Glutamatergic neuron (in vitro differentiated cells): ENCODE measurements at places on chromosomes 4 and X.

DNA sequence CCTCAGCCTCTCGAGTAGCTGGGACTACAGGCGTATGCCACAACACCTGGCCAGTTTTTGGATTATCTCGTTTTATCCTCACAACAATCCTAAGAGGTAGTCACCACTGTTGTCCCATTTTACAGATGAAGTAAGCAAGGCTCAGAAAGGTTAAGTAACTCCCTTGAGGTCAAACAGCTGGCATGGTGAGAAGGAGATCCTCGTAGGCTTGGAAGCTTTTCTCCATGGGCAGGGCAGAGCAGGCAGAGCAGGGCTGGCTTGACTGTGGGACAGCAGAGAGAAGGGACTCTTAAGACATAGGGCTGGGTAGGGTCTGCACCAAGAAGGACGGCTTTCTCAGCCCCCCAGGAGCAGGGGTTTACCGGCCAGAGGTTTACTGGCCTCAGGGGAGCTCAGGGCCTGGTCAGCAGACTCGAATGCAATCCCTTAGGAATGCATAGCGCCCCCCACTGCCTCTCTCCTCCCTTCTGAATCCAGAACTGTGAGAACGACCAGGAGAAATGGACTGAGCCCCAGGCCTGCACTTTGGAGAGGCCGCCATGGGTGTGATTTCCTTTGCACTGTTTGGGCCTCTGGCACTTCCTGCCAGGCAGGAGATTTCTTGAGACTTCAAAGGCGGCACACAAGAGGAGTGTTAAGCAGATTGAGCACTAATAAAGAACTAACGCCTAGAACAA lies 14.0 kb upstream of the CDKN2AIP start:
- DNase-seq: no peak

GRCh38 chrX:71057848-71058530 lies 10.1 kb downstream of the SNX12 start:
- DNase-seq: no peak

- no peak for DNase-seq
Observed at GRCh38 chrX:649166-649565, 18.6 kb downstream of the SHOX start.

GRCh38 chr4:42396361-42396751 lies 932 bp upstream of the SHISA3 start:
- DNase-seq: no peak

DNA sequence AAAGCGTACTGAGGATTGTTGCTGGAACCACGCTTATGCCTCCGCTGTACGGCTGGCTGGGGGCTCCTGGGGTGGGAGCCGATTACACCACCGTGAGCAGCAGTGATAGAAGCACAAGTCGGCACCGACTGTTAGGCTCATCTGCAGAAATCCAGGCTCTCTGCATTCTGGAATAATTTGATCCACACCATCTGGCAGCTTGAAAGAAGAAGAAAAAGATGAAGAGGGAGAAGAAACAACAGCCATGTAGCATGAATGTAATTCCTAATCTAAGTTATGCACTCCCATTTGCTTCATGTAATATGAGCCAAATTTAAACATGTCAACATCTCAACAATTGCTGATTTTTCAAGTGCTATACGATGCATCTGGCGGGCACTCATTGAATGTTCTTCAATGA lies 84.6 kb upstream of the DHX15 start:
- no peak for DNase-seq

DNA sequence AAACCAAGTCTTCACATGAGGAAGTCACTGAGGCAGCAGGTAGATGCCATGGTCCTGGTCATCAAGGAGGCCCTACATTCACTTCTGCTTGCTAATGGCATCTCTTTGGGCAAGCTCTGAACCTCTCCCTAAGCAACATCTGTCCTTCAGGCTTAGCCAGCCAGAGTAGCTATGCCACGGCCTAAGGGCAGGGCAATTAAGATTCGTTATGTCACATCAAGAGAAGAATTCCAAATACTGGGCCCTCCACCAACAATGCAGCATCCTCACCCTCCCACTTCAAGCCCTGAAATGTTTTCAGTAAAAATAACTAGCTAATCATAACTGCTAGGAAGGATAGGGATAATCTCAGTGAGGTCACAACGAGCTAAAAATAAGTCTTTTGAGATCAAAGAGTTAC lies 120.7 kb upstream of the HCCS start:
- DNase-seq: no peak

GRCh38 chr4:71604785-71605184 lies 179.1 kb downstream of the GC start:
- no peak for DNase-seq

GRCh38 chrX:17465201-17465600 lies 90.2 kb downstream of the NHS start:
- no peak for DNase-seq

- DNase-seq: no peak
Observed at GRCh38 chr4:145553375-145553774, 65.8 kb upstream of the MMAA start.

DNA sequence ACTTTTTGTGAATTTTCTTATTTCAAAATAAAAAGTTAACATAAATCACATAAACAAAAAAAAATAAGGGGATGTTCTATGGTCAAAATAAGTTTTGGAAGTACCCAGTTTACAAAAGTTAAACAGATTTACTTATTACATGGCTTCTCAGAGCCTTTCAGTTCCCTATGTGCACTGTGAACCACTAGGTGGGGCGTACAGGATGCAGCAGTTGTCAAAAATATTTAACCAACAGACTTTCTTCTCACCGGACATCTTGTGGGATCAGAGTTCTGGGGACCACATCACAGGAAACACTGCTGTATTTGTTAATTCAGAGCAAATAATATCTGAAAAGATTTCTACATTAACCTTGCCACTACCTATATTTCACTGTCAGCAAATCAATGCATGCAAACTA lies 74.1 kb downstream of the SMARCA1 start:
- DNase-seq: no peak

DNA sequence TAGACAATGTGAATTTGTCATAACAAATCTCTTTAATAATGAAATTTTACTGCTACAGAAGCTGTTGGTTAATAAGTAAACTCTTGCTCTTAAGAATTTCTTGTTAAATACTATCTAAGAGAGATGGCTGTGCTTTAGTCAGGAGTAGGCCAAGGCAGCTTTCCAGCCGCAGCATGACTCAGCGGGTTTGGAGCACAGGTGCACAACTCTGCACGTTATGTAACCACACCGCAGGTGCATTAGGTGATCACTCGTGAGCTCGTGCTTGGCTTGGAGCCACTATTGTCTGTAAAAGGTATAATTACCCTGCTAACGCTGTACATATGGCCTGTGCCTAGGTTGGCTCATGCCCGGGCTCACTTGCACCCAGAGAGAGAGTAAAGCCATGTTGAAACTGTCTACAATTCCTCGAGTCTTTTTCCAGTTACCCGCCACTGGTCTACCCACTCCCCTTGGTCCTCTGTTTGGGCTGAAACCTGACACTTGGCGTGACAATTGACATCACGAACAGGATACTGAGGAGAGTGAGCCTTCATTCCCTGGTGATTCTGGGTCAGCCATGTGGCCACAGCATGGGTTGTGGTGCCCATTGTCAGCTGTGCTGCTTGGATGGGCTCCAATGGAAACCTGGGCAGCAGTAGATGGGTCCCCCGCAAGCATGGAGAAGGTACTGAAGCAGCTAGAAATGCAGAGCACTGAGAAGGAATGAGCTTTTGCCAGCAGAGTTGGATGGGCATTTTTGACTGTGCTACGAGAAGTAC lies 18.4 kb upstream of the ANAPC4 start:
- DNase-seq: no peak

- DNase-seq: no peak
Observed at GRCh38 chr4:100635899-100636298, 118.1 kb upstream of the EMCN start.

GRCh38 chr4:69753686-69754085 lies 6.7 kb downstream of the SULT1B1 start:
- no peak for DNase-seq

- DNase-seq: no peak
Observed at GRCh38 chr4:74632634-74633033, 161.7 kb downstream of the BTC start.

DNA sequence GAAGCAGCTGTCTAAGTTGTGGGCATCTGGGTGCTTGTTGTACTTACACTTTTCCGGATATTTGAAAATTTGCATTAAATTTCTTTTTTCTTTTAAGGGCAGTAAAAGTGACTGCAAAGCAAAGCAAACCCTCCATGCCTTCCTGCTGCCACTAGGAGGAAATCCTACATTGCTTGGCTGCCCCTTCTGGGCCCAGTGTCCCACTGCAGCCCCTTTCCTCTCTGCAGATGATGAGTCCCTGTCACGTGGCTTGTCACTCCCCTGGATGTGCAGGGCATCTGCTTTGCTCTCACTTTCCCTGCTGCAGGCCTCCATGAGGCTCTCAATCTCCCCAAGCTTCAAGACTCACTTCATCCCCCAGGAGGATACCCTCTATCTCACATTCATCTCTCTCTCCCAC lies 12.7 kb downstream of the TSR2 start:
- DNase-seq: peak; percentile 40

- no peak for DNase-seq
Observed at GRCh38 chrX:29617725-29618124, 597.6 kb upstream of the MAGEB2 start.
